NCI-H524 (cell line): ENCODE measurements at places on chromosomes 16 and 17.

DNA sequence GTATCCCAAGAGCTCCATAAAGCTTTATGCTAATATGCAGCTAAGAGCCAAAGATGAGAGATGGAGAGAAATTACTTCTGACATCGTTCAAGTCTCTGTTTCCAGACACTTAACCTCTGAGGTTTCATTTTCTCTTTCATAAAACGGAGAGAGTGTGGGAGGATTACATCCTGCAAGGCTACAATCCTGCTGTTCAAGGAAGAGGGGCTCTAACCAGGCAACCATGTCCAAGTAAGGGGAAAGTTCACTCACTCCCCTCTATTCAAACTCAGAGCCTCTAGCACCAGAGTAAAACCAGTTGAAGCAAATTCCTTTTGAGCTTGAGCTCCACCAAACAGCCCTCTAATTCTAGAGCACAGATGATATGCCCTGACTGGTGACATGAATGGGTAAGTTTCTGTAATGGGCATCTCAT is 397.4 kb downstream of the NPIPA8 start:
- no peak for DNase-seq

DNA sequence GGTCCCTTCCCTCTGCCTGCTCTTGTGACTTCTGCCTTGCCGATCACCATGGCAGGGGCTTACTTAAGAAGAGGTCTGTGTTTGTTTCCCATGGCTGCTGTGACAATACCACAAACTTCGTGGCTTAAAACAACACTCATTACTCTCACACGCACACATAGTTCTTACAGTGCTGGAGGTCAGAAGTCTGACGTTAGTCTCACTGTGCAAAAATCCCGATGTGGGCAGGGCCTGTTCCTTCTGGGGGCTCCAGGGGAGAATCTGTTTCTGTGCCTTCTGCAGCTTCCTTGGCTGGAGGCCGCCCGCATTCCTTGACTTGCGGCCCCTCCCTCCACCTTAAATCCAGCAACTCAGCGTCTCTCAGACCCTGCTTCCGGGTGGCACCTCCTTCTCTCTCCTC is 249.2 kb upstream of the GSE1 start:
- no peak for DNase-seq

GRCh38 chr16:1105888-1106620 is 10.0 kb upstream of the C1QTNF8 start:
- peak; percentile 73 for DNase-seq

GRCh38 chr16:69267633-69268032 is 43.5 kb upstream of the VPS4A start:
- no peak for DNase-seq

DNA sequence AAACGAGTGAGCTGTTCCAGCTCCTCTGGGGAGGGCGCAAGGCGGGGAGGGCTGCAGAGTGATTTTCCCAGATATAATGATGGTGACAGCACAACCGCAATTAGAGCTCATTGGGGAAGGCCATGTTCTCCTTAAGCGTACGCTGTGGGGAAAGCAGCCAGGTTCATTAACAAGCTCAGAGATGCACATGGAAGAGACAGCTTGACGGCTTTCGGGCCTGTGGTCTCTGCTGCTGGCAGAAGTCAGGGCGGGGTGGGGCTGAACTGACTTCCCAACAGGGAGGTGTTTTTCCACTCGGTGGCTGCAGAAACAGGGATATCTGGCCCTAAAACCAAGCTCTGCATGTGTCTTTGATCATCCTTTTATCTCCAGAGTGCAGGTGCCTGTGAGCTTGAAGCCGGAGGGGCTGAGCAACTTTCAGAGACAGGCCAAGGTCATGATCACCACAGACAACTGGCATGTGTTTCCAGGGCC is 24.0 kb upstream of the CACNG1 start:
- no peak for DNase-seq

- DNase-seq: no peak
These were observed 30.3 kb downstream of the DBNDD1 start for GRCh38 chr16:89988951-89989350.

DNA sequence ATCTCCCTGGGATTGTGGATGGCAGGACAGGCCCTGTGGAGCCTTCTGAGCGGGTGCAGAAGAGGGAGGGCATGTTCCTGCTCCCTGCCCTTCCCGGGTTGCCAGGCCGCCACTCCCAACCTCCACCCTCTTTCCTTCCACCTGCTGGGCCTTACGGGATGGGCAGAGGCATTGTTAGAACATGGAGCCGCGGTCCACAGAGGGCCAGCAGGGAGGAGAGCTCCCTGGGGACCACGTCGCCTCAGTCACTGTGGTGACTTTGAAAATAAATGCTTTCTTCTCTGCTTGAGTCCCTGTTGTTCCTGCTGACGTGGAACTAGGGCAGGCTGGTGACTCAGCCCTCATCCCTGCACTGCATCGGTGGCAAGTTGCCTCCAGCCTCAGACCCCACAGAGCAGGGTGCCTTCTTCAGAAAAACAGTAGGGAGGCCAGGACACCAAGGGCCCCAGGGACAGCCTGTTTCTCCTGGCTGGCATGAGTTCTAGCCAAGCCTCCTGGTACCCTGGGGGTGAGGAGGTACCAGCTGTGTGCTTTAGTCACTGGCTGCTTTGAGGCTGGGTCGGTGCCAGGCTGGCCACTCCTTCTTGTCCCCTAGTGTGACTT is 224.9 kb downstream of the SEC14L1 start:
- peak; percentile 63 for DNase-seq

DNA sequence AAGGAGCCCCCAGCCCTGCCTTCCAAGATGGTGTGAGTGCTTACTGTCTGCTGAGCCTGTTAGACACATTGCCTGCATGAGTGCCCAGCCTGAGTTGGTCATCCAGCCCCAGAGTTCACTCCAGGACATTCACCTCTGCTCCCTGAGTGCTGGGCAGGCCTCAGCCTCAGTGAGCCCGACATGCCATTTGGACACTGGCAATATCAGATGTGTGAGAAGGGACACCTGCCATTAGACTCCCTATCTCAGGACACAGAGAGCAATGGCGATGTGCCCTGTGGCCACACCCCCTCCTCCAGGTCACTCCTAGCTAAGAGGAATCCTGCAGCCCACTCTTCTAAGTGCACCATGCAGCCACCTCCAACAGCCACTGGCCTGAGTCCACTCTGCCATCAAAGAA is 34.7 kb upstream of the CES5A start:
- no peak for DNase-seq

DNA sequence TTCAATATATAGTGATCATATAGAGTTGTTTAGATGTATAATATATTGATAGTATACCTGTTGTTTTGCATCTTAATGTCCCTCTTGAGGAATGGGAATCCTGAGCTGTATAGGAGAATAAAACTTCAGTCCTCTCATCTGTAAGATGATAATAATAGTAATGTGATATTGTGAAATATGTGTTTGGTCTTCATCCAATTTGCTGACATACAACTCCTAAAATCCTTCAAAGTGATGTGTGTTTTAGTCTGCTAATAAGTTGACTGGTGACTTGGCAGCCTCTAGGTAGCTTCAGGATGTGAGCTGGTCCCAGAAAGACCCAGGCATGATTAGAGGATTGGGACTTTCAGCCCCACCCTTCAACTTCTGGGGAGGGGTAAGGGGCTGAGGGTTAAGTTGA is 22.8 kb upstream of the NFAT5 start:
- no peak for DNase-seq

- DNase-seq: no peak
These were observed 23.7 kb upstream of the WSCD1 start for GRCh38 chr17:6046431-6046830.

DNA sequence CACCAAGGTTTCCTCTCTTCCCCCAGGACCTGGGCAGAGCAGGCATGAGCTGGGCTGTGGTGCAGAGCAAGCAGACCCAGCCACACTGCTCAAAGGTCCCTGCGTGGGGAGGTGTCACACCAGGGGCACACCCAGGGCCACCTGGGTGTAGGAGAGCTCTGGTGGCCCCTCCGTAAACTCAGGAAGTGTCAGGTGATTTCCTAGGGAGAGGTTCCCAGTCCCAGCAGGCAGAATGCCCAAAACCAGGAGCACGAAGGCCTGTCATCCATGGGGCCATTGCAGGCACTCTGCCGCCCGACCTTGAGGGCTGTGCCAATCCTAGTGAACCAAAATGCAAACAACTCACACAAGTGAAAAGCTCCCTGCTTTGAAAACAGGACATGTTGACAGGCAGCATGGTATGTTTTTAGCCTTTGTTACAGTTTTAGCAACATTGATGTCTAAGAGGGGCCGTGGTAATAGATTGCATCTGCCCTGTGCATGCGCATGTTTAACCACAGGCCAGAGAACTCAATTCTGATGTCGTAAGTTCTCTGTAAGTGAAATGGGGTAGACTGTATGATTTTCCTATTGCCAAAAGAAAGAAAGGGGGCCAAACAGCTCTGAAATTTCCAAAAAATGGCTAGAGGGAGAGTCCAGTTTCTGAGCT is 21.3 kb downstream of the CIBAR2 start:
- no peak for DNase-seq

GRCh38 chr17:2853283-2854142 is 57.3 kb downstream of the RAP1GAP2 start:
- peak; percentile 40 for DNase-seq

- DNase-seq: no peak
These were observed 10.5 kb downstream of the NUFIP2 start for GRCh38 chr17:29283496-29283895.

- no peak for DNase-seq
These were observed 73.7 kb downstream of the IRX3 start for GRCh38 chr16:54212893-54213292.

DNA sequence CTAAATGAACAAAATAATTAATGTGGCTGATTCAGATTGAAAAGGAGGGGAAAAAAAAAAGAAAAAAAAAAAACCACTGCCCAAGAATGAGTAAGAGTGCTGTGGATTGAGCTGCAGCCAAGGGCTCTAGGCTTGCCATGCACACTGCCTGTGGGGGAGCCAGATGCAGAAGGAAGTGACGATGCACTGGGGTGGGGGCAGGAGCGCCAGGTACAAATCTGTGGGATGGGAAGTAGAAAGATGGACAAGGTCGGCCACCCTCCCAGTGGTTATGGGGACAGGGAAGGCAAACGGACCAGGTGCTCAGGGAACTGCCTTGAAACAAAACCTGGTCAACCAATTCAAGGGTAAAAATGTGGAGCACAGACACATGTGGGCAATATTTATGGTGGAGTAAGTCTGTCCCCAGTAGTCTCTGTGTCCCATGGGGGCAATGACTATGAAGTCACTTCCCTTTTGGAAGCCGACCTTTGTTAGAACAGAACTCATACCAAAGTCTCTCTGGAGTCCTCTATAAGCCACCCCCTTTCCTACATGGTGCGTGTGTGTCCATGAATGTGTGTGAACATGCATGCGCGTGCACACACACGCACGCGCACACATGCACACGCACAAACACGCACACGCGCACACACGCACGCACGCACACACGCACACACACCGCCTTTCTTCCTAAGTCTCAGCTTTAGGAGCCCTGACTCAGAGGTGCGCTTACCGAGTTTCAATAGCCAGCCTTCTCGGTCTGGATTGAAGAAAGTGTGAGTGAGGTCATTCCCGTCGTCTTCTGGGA is 84.3 kb downstream of the CYTH1 start:
- DNase-seq: no peak

DNA sequence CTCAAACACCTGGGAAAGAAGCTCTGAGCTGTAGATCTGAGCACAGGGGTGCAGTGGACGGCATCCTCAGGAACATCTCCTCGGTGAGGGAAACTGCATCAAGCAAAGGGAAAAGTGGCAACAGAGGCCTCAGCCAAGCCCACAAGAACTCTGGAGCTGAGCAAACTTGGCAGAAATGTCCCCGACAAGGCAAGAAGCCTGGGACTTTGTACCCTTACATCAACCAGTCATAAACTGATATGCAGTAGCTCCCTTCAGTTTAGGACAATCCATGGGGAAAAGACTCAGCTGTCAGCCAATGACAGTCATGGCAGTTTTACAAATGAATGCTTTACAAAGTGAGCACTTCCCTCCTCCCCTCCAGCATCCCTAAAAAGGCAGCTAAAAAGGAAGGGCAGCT is 210.0 kb upstream of the DYNLRB2 start:
- no peak for DNase-seq

- DNase-seq: no peak
These were observed 93.1 kb downstream of the SALL1 start for GRCh38 chr16:51057969-51058337.

GRCh38 chr17:66438101-66438500 is 135.7 kb downstream of the PRKCA start:
- no peak for DNase-seq

DNA sequence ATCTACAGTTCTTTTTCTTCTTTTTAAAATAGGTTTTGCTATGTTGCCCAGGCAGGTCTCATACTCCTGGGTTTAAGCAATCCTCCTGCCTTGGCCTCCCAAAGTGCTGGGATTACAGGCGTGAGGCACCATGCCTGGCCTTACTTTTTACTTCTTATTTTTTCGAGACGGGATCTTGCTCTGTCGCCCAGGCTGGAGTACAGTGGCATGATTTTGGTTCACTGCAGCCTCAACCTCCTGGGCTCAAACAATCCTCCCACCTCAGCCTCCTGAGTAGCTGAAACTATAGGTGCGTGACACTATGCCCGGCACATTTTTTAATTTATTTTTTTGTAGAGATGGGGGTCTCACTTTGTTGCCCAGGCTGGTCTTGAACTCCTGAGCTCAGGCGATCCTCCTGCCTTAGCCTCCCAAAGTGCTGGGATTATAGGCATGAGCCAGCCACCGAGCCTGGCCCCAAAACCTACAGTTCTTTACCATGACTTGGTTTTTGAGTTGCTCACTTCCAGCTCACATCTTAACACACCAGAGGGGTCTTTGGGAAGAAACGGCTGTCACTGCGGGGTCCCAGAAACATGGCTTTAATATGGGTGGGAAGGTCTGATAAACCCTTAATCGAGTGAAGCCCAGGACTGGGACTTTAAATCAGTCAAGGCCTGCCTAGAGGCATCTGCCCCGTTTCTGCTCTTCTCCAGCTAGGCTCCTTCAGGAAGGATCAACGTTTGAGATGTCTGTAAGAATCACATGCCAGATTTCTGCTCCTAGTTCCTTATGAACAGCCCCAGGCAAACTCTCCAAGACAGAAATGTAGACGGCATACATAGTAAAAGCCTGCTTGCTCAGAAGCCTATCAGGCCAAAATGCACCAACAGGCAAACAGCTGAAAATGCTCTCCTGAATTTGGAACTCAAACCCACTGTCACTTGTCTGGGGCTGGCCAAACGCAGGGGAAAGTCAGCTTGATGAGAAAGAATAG is 91.7 kb upstream of the TOB1 start:
- peak; percentile 14 for DNase-seq

- DNase-seq: no peak
These were observed 13.2 kb downstream of the TERF2IP start for GRCh38 chr16:75660726-75661302.

DNA sequence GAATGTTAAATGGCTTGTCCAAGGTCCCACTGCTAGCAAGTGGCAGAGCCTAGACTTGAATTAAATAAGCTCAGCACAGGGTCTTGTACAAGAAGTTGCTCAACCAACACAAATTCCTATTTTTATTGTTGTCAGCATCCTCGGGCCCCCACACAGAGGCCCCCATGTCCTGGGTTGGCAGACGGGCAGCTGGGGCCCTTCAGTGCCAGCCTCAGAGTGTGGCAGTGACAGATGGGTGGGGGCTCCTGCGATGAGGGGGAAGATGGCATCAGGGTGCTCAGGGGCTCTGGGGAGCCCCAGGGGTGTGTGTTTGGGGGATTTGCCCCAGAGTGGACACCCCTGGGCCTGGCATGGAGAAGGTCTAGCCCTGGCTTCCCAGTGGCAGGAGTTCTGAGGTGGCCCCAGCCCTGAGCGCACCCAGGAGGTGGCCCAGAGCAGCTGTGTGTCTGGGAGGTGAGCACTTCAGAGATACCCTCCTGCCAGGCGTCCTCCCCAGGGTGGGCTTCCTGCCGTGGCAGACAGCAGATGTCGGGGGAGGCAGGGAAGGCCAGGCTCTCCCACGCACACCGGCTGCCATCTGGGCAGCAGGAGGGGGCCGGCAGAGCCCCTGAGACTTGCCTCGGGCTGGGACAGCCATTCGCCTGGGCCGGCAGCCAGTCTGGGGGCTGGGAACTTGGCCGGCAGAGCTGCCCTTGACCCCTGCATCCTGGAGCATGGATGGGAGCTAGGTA is 150.8 kb downstream of the C16orf78 start:
- peak; percentile 94 for DNase-seq
